ENCODE measurements at places on chromosomes 16 and 17. TPM values are rescaled to one million over a fixed set of nuclear protein-coding genes. Genes with fewer than 3 reads are reported as not detected.
A peak's percentile ranks its signal among the peaks of the same experiment; 100 is the strongest.

Gene HSD17B2
- polyA plus RNA-seq: 63.5 TPM

- DNase-seq: peak; percentile 19
These were observed 68.8 kb downstream of the ZNF18 start for GRCh38 chr17:11928436-11928835.

GRCh38 chr17:57675427-57676387 is 69.4 kb downstream of the CCDC182 start:
- no peak for DNase-seq

GRCh38 chr16:62989480-62989879 is 953.2 kb upstream of the CDH8 start:
- DNase-seq: no peak

Gene CCDC43
- 20.6 TPM for polyA plus RNA-seq

DNA sequence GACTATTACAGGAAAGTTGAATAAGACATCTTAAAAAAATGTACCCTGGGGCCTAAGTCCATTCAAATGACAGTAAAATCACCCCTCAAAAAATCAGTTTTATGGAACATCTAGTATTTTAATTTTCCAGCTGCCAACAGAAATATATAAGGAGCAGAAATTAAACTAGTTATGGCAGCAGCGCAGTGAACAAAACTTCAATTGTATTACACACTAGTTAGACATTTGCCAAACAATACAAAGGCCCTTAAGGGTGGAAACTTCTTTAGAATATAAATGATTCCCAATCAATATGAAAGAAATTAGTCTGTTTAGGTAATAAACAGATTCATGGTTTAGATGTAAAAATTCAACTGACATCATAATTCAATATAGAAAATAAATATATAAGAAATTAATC is 18.1 kb upstream of the RFFL start:
- no peak for DNase-seq

- DNase-seq: no peak
These were observed 121.9 kb upstream of the TNRC6C start for GRCh38 chr17:77836557-77837041.

Gene GNG13
- polyA plus RNA-seq: not detected

Gene CBX2
- polyA plus RNA-seq: 8.6 TPM

Gene ANKRD11
- 135 TPM for polyA plus RNA-seq

GRCh38 chr17:15942207-15942833 is 2.6 kb upstream of the ADORA2B start:
- DNase-seq: no peak

Gene RSL1D1
- polyA plus RNA-seq: 142 TPM

Gene ARL5C
- not detected for polyA plus RNA-seq

GRCh38 chr17:57006040-57006439 is 28.1 kb downstream of the SCPEP1 start:
- no peak for DNase-seq

Gene IGSF6
- polyA plus RNA-seq: 0.35 TPM

DNA sequence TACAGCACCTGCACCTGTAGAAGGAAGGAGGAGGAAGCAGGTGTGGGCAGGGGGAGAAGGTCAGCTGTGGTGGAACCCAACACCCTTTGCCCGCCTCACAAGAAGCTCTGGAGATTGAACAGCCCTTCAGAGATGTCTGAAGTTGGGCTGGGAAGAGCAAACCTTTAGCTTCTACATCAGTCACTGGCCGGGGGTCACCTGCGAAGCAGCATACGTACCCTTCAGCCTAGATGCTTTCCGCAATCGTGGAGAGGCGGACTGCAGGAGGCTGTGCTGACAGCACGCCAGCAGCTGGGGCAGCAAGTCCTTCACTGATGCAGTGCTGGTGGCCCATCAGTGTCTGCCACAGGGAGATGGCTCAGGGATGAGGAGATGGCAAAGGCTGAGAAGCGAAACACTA is 5.2 kb upstream of the HS3ST3B1 start:
- DNase-seq: no peak

Gene KSR1
- polyA plus RNA-seq: 23.8 TPM

Gene MED13
- polyA plus RNA-seq: 6.6 TPM

DNA sequence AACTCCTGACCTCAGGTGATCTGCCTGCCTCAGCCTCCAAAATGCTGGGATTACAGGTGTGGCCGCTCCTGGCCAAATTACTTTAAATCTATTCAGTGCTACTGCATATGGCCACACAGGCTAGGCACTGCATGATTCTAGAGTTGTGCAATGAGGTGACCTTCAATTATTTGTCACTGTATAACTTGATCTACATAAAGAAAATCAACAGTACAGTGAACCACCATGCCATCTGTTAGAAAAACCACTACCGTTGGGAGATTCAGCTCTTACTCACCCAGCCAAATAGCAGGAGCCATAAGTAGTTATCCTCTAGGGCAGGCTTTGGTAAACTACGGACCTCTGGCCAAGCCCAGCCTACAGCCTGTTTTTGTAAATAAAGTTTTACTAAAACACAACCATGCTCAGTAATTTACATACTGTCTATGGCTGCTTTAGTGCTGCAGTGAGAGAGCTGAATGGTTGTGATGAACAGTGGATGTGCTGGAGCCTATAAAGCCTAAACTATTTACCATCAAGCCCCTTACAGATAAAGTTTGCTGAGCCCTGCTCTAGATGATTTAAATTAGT is 40.7 kb upstream of the TANC2 start:
- DNase-seq: no peak

GRCh38 chr16:53780051-53780450 is 76.1 kb downstream of the FTO start:
- DNase-seq: no peak

GRCh38 chr17:58269557-58270291 is 11.0 kb downstream of the MPO start:
- DNase-seq: no peak

DNA sequence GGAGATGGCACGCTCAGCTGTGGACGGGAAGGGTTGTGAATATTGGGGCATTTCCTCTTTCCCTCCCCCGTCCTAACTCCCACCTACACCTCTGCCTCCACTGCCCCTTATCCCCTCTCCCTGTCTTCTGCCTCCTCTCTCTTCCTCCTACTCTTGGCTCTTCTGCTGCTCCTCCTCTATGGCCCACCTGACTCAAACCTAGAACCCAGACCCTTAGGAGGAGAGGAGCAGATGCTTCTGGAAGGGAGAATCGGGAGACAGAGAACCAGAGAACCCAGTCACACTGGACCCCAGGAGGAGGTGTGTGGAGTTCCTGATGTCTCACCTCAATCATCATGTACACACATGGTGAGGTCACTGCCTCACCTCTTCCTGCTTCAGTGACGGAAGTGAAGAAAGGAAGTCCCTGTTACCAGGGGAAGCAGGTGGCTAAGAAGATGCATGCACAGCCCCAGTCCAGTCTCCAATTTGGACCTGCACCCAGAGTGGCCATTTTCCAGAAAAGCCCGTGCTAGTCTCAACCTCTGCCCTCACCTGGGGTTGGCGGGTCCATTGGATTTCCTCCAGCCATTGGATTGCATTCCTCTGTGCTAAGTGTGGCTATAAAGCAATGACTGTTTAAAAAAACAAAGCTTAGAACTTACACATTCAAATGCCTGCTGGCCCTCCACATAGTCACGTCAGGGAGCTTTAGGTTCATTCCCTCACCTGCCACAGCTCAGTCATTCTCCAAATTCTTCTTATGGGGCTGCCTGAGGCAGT is 4.0 kb downstream of the RNF222 start:
- DNase-seq: no peak

Gene NAGPA
- polyA plus RNA-seq: 33.7 TPM

GRCh38 chr17:15124746-15125145 is 140.4 kb downstream of the PMP22 start:
- DNase-seq: no peak

GRCh38 chr17:60601447-60602384 is 1.7 kb downstream of the PPM1D start:
- peak; percentile 91 for DNase-seq

DNA sequence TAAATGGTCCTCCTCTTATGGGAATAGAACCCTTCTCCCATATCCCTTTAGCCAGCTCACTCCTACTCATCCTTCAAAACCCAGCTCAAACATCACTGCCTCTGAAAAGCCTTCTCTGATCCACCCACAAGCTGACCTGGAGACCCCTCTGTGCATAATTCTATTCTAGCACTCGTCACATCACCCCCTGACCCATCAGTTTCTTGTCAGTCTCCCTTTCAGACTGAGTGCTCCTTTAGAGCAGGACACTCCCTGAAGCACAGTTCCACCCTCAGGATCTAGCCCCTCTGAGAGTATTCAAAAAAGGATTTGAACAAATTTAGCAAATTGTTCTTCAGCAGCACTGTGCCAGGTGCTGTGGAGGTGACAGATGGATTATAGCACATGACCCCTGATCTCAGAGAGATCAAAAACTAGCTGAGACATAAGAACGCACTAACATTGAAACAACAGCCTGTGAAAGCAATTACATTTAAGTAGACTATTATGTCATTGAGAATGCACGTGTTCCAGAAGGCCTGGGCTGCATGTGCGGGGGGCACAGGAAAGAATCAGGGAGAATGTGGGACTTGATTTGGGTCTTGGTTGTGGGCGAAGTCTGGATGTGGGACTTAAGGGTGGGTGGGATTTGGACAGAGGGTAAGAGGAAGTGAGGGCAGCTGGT is 43.5 kb downstream of the MRPS23 start:
- no peak for DNase-seq

DNA sequence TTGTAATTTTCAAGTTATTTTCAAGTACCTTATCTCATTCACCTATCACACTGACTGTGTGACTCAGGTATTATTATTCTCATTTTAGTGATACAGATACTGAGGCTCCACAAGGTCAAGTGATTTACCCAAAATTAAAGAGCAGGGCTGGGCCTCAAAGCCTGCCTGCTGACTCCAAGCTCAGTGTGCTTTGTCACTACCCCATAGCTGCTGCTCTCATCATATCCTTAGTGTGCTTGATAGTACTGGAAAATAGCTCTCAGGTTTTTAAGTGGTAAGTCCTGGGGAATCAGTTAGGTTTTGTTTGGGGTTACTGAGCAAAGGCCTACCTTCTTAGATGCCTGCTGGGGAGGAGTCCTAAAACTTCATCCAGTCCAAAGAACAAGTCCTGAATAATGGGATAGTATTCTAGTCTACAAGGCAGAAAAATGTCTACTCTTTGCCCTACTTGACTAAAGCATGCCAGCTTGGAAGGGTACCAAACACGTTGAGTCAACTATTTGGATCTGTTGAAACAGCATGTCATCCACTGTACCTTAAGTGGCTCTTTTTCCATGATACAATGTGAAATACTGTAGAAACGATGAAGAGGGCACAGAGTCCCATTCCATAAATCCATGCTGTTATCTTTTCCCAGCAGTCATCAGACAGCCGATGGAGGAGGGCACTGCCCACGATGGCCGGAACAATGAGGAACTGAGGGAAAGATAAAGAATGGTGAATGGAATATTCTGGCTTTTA is 10.7 kb downstream of the MMD start:
- no peak for DNase-seq

DNA sequence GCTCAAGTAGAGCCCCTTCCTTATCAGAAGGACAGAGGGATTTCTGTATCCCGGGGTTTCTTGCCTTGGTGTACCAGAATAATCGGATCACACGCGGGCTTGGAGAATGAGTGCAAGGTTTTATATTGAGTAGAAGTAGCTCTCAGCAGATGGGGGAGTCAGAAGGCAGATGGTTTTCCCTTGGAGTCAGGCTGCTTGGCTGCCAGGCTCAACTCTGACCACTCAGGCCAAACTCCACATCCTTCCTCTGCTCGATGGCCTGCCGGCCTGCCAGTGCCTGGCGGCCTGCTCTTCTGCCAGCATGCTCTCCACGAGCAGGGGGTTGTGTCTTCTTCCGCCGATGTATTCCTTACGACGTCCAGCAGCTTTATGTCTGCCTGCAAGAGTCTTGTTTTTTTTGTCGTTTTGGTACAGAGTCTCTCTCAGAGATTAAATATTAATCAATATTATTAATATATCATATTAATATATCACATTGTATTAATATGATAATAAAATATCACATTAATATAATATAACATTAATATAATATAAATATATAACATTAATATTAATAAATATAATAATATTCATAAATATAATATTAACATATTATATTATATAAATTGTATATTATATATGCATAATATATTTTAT is 229.2 kb upstream of the WSCD1 start:
- no peak for DNase-seq

Gene USP7
- 38.0 TPM for polyA plus RNA-seq

DNA sequence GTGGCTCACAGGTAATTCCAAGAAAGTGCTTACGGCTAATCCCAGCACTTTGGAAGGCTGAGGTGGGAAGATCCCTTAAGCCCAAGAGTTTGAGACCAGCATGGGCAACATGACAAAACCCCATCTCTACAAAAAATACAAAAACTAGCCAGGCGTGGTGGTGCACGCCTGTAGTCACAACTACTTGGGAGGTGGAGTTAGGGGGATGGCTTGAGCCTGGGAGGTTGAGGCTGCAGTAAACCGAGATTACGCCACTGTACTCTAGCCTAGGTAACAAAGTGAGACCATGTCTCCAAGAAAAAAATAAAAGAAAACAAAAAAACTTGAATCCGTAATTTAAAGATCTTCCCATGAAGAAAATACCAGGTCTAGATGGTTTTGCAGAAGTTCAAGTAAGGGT is 5.0 kb downstream of the ICAM2 start:
- no peak for DNase-seq

Gene KRTAP3-1
- polyA plus RNA-seq: 2.7 TPM

Gene TAF1C
- polyA plus RNA-seq: 39.2 TPM

Gene OR1F1
- 0.61 TPM for polyA plus RNA-seq

Gene INCA1
- 4.1 TPM for polyA plus RNA-seq

- peak; percentile 79 for DNase-seq
These were observed 24.6 kb downstream of the GPT2 start for GRCh38 chr16:46908540-46909372.

- peak; percentile 77 for DNase-seq
These were observed 13.6 kb downstream of the CEP20 start for GRCh38 chr16:15874745-15875314.

- no peak for DNase-seq
These were observed 36.7 kb upstream of the TANC2 start for GRCh38 chr17:62929320-62929719.

Gene FBXO39
- 0.28 TPM for polyA plus RNA-seq

- no peak for DNase-seq
These were observed 30.8 kb downstream of the B9D1 start for GRCh38 chr17:19331543-19332245.

DNA sequence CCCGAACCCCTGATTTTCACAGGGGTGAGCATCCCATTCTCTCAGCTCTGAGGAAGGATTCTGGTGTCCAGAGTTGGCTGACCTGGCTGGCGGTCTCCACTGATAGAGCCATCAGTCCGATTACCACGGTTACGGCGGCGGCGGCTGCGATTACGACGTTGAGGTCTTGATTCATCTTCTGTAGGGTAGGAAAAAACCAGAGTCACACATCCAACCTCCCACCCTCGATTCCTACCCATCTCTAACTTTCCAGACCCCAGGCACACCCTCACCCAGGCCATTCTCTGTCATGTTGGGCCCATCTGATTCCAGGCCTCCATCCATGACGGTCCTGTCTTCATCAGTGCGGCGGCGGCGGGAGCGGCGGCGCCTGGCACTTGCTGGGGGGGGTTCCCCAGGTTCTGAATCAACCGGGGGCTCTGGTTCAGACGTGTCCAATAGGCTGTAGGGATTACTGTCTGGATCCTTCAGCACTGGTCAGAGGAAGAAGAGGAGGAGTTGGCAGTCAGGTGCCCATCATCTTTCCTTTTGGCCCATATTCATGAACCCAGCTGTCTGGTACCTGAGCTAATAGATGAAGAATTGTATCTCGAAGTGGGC is 2.6 kb upstream of the SOX15 start:
- no peak for DNase-seq

Gene AOC3
- 2.3 TPM for polyA plus RNA-seq

Gene FASN
- polyA plus RNA-seq: 77.6 TPM

- peak; percentile 17 for DNase-seq
These were observed 122.6 kb downstream of the AXIN2 start for GRCh38 chr17:65438708-65439294.
